ENCODE measurements at places on chromosomes 1 and 21.

DNA sequence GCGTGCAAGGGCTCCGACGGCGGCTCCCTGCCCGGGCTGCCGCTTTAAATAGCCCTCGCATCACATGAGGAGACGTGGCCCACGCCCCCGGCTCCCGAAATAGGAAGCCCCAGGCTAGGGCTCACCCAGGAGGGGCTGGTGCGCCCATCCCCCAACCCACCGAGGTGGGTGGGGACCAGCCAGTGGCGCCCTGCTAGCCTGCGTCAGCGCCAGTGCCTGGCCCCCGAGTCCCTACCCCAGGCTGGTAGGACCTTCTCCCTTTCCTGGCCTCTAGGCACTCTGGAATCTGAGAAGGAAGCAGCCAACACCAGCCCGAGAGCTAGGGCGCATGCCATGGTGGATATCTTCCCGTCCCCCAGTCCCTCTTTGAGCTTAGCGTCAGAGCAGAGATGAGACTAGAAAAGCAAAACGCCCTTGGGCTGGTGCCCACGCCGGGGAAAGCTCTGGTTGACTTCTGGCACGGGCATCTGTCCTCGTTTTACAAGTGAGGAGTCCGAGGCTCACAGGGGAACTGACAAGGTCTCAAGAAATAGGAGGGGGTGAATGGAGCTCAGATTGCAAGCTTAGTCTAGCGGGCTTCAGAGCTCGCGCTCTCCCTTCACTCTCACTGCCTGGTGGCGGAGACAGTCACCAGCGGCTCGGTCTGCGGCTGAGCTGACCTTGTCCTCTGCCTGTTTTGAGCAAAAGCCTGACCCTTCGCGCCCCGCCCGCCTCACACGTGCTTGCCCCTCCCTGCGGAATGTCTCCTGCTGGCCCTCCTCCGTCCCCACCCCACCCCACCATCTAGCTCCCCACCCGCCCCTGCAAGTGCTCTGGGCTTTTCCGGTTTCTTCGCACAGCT is at the start of gene FABP3:
Gene FABP3, minus strand, starts transcription at position 21 of the 841 bp plus-strand sequence. CDS start 62 bp downstream, outside the sequence.
- no peak for DNase-seq

- DNase-seq = no peak
Observed at GRCh38 chr1:13764588-13765332, 64.8 kb downstream of the PRDM2 start.

- no peak for DNase-seq
Observed at GRCh38 chr21:39885119-39885848, 18.0 kb downstream of the PCP4 start.

GRCh38 chr1:207925210-207925609 is 14.3 kb upstream of the CD34 start:
- DNase-seq = peak; percentile 65

DNA sequence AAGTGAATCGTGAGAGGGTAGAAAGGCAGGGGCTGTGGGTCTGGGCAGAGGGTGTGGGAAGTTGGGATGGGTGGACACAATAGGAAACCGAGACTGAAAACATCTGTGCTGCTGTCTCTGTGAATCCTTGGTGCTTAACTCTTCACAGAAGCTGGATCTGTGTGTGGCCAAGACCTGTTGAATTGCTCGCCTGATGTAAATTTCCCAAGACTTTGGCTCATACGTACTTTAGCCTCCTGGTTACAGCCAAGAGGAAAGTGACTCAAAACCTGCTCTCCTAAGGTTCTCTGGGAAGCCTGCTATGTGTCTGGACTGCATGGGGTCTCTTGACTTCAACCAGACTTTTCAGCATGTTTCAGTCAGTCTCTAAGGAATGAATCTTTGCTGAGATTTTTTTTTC is 270.3 kb downstream of the RWDD3 start:
- DNase-seq = no peak

- no peak for DNase-seq
Observed at GRCh38 chr21:31707499-31707898, 24.4 kb downstream of the SCAF4 start.

DNA sequence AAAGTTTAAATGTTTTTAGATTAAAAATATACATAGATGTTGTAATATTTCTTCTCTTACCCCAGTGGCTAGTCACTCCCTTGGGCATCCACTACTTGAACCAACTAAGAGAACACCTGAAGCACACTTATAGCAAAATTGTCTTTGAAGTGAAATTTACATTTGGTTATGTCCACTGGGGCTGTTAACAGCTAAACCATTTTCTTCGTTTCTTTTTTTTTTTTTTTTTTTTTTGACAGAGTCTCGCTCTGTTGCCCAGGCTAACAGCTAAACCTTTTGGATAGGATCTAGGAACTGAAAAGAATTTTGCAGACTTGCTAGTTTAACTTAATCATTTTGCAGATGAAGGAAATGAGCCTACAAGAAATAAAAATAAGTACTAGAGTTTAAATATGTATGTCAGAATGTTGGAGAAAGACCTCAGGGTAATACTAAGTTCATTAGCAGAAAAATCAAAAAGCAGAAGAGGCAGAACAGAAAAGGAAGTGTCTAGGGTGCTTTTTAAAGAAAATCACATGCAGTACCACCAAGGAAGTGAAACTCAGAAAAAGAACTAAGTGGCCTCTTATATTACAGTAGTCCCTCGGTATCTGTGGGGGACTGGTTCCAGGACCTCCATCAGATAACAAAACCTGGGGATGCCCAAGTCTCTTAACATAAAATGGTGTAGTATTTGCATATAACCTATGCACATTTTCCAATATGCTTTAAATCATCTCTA is 11.8 kb downstream of the DRAM2 start:
- DNase-seq = no peak

DNA sequence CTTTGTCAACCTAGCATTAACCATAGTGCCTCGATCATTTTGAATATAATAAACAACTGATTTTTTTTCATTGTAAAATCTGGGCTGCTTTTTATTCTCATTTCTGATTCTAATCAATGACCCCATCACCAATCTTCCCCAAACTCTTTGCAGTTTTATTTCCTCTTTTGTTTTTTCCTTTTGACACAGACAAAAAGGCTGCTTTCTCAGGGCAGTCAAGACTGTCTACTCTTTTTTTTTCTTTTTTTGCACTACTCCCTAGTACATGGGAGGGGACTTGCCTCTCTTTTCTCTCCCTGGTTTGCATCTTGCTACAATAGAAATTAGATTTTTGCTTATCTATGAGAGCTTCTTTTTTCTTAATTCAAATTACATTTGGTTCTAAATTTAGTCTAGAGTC is 987.9 kb downstream of the ADGRL2 start:
- no peak for DNase-seq

GRCh38 chr21:44921928-44922327 is 1.2 kb upstream of the ITGB2 start:
- DNase-seq = no peak

- DNase-seq = no peak
Observed at GRCh38 chr1:68141071-68142021, 90.9 kb upstream of the DIRAS3 start.

DNA sequence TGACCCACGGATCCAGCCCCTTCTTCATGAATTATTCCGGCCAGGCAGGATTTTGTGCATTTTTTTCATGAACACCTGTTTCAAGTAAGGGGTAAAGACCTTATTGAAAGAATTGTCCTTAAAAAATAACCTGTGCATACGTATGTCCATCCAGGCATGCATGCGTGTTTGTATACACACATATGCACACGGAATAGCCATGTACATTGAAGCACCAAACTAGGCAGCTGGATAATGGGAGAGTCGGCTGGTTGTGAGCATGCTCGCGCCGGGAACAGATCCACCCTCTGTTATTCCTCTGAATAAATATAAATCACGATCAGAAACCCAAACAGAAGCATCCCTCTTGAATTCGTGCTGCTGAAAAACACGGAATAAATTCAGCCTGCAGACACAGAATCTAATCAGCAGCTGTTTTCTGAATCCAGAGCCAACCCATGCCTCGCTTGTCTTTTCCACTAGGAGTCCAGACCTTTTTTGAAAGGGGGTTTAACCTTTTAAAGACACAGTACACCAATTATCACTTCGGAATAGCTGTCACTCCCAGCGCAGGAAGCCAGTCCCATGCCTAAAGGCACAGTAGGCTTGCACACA is at the start of gene HIVEP3:
Gene HIVEP3, minus strand, starts transcription at position 473 of the 594 bp plus-strand sequence.
- DNase-seq = peak; percentile 23

GRCh38 chr1:235597867-235598553 is 51.6 kb downstream of the GNG4 start:
- peak; percentile 72 for DNase-seq

DNA sequence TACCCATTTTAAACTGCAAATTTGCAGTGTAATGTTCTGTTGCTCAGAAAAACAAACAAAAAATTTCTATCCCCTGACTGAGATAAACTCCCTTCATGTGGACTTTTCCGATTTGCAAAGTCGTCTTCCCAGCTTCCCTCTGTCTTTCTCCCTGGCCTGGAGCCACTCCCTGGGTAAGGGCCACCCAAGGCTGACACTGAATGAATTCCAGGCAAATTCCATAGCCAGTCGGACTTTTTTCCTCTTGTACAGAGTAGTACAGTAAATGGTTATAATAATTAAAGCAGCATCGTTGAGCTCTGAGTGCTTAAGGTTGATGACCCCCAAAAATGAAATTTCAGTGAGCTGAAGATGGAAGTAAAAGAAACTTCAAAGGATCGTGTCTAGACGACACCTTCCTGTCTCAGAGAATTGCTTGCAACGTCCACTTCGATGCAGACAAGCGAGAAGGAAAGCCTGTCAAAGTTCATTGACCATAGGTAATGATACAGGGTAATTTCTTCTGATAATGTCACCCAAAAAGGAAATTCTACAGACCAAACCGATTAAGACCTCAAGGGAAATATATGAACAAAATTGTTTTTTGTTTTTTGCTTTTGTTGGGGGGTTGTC is 33.6 kb upstream of the LHX8 start:
- no peak for DNase-seq

GRCh38 chr1:37946703-37947360 is at the start of gene INPP5B:
Gene INPP5B, minus strand, starts transcription at chr1:37947053. Its CDS starts 745 bp downstream, at chr1:37946308.
- DNase-seq = no peak

DNA sequence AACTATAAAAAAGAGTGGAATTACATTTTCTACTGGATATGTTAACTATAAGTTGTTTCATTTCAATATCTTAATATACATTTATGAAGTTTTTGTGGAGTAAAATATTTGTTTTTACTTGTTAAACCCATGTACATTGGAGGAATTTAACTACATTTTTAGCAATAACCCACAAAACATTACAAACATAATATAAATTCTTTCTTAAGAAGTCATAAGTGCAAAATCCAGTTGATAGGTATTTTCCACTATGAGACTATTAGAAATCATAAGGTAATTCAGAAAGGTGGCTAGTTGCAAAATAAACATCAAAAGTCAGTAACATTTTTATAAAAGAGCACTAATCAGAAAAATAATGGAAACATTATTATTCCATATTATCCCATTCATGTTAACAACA is 73.9 kb upstream of the RRP15 start:
- DNase-seq = no peak

DNA sequence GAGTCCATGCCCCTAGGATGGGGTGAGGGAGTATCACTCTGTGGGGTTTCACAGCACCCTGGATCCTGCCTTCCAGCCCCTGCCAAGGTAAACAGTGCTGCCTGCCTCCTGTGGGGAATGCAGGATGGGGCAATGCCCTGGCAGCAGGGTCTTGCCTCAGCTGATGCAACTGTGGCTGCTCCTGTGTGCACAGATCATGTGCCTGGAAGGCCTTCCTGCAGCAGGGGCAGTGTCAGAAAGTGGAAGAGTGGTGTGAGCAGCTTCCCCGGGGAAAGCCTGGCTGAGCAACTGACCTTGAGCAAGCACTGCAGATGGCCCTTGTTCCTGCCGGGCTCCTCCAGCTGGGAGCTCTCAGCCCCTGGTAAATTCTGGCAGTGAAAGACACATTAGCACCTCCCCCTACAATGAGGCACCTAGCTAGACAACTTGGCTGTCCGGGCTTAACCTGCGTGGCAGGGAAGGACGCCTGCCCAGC is 9.9 kb downstream of the TOR3A start:
- DNase-seq = peak; percentile 24

GRCh38 chr1:162391790-162392563 is 10.4 kb downstream of the C1orf226 start:
- DNase-seq = peak; percentile 46

DNA sequence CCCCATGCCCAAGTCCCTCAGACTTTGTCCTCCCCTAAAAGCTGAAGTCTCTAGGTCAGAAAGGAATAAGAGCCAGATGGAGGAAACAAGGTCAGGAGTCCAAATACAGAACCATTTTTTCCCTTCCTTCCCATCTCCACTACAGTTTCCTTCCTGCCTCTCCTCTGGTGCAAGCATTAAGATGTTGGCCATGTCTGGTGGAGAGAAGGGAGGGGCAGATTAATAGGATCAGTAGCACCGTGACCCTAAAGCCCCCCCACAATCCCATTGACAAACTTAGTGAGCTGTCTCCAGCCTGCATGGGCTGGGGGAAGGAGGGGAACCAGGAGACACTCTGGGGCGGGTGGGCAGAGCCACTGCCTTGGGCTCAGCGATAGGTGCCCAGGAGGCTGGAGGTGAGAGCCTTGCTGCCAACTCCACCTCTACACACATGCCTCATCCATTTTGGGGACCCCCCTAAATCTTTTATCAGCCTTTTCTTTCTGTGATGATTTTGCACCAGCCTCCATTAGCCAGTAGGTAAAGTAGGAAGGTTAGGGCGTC is 59.8 kb downstream of the RHBG start:
- DNase-seq = no peak

DNA sequence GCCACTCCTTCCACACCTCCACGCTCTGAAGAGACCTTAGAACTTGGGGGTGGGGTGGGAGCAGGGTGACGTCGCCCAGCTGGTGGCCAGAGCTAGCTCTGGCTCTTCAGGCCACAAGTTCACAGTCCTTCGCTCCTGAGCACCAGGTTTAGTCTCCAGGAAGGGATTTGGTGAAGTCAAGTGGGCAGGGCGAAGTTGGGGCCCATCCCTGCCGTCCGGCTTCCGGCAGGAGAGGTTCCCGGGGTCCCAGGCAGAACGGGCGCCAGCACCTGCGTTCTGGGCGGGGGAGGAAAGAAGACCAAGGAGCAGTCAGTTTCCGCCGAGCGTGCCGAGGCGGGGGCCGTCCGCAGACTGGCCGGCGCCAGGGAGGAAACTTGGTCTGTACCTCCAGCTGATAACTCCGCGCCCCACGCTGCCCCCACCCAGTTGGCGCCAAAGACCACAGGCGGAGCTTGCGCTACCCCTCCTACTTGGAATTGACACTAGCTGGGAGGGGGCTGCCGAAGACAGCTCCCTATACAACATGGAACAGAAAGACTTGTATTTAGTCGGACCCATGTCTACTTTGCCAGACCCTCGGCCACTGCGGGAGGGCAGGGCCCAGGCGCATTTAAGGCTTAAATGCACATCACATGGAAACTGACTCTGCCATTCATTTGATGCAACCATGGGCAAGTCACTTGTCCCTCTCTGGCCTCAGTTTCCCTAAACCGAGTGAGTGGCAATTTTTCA is 995 bp downstream of the ID3 start:
- peak; percentile 69 for DNase-seq

DNA sequence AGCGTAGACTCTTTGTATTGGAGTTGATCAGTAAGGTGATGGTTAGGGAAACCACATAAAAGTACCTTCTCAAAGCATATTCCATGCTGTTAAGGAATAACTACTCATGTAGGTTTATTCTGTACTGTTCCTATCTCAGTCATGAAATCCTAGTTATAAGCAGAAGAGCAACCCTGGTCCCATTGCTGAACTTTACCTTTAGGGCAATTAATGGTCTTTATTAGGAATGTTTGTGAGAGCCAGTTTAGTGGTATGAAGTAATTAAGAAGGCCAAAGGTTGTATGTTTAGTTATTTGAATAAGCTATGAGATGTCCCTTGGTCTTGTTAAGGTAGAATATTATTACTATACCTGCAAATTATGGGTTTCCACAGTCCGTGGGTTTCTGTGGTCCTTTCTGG is 44.0 kb downstream of the ACP6 start:
- no peak for DNase-seq
